ENCODE measurements at places on chromosomes 5 and 9.

- DNase-seq: no peak
Measured at GRCh38 chr5:133387621-133388020, 224.7 kb downstream of the FSTL4 start.

- DNase-seq: no peak
Measured at GRCh38 chr9:78788101-78788500, 491.2 kb downstream of the PSAT1 start.

GRCh38 chr5:153496835-153497234, 6.4 kb downstream of the GRIA1 start:
- no peak for DNase-seq

- no peak for DNase-seq
Measured at GRCh38 chr5:150606476-150606875, 34.0 kb upstream of the SYNPO start.

DNA sequence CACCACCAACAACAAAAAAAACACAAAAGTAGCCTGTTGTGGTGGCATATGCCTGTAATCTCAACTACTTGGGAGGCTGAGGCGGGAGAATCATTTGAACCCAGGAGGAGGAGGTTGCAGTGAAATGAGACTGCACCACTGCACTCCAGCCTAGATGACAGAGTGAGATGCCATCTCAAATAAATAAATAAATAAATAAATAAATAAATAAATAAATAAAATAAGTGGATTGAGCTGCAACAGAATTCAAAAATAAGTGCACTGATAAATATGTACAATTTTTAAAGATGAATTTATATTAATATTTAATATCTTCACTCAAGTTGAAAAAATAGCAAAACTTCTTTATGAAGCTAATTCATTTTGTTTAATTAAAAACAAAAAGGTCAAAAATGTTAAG, 259.6 kb downstream of the IRX2 start:
- DNase-seq: no peak

GRCh38 chr9:38251036-38251860, 141.3 kb upstream of the ALDH1B1 start:
- DNase-seq: peak; percentile 24

- no peak for DNase-seq
Measured at GRCh38 chr9:88927510-88927909, 63.8 kb upstream of the S1PR3 start.

GRCh38 chr9:31590091-31590490, 794.4 kb upstream of the ACO1 start:
- DNase-seq: peak; percentile 33

DNA sequence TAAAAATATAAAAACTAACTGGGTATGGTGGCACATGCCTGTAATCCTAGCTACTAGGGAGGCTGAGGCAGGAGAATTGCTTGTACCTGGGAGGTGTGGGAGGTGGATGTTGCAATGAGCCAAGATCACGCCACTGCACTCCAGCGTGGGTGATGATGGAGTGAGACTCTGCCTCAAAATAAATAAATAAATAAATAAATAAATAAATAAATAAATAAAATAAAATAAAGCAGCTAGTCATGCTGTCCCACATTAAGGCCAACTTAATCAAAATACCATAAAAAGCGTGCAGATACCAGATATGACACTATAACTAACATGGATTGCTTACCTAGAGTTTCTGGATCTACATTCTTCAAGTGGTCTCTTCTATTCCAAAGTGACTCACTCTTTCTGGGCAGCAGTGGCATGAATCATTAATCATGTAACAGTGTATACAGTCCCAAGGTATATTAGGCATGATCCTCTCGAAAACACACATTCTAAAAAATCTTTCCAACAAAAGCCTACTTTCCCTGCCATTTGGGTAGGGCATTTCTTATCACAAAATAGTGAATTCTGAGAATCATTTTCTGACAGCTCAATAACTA, 187.1 kb downstream of the ELAVL2 start:
- no peak for DNase-seq

DNA sequence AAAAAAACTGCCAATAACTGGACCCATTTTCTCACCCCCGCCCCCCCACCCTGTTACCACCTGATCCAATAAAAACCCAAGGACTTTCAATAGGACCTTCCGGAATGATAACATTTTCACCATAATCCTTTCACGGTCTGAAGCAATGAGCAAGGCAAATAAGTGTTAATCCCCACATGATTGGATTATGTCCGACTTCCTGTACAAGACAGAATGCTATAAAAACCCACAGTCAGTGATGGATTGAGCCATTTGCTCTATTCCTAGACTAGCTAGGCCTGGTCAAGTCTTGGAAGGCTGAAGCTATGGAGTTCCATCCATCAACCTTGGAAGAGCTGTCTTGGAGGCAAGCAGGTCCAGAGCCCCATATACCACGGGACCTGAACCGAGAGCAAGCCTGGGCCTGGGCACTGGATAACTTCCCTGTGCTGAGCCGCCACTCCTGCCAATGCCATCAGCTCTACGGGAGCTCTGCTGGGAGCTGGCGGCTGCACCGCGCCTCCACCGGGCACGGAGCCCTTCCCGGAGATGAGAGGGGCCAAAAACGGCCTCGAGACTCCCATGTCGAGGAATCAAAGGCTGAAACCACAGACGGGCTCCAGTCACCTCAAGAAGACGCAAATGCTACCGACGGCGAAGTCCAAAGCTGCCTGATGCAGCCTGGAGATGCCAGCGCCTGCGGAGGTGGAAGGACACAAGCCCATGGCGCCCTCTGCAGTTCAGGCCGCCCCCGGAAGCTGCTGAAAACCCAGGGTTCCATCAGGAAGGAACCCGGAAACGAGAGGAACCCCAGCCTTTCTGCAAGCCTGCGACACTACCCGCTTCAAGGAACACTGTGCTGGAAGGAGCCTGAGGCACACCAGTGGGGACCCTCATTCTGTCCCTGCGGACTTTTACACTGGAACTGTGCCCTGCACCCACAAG, 69.2 kb downstream of the ANXA2R start:
- DNase-seq: no peak

DNA sequence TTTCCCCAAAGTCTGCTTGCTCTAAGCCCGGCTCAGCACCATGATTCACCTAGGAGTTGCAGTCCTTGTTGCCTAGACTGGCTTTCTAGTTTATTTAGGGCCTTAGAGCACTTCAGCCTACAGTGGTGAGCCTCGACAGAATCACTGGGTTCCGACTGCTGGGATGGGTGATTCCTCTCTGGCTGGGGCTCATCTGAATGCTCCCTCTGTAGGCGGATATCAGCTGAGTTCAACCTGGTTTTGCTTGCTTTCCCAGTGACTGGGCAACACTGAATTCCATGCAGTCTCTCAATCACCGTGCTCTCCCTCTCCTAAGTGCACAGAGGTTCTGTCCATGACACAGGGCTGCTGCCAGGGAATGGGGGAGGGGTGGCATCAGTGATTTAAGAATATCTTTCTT, 54.1 kb downstream of the OSMR start:
- DNase-seq: no peak

DNA sequence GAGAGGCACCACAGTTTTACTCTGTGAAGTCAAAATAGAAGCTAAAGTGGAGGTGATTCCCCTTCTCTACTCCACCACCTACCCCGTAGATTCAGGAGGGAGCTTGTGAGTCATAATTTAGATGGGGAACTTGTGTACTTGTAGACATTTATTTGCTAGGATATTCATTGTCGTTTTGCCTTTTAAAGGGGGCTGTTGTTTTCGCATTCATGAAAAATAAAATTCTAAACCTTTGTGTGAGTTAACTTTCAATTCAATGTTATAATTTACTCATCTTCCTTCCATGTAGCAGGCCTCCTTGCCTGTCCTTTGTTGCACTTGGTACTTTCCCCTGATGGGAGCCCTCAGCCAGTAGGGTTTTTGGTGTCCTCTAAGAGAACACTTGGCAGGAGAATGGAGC, 22.0 kb downstream of the SECISBP2 start:
- DNase-seq: no peak

- DNase-seq: no peak
Measured at GRCh38 chr9:137023157-137023556, 4.9 kb downstream of the ABCA2 start.

- no peak for DNase-seq
Measured at GRCh38 chr5:175847503-175847902, 23.9 kb upstream of the CPLX2 start.

DNA sequence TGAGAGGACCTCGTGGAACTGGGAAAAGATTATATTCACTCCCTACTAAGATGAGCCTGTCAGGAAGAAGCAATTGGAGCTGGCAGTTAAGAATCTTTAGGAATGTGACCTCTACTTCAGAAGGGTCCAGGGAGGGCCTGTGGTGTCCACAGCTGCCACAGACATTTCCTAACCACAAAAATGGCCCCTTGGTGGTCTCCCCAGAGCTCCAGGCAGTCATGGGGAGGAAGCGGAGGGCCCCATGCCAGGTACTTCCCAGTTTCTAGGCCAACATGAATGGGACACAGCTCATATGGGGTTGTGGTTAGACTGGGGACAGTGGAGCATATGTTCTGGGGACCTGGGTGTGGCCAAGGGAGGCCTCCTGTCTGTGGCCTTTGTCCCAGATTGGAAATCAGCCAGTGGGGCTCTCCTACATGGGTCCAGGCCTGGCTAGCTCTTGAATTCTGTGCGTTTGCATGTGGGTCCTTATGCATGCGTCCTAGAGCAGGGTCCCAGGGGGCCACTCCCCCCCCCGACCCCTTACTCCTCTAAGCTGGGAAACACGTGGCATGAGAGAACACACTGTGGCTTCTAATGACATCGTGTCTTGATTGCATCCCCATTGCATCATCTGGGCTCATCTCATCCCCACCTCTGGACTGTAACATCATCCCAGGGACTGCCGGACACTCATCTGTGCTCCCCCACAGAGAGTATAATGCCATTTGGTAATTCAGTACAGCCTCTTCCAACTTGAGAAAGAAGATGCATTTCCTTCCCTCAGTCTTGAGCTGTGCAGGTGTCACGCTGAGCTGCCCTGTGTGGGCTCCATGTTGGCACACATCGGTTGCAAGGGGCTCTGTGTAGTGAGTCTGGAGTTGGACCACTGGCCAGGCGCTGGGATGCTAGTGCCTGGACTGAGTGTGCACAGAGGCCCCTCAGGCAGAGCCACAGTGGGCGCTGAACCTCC, 31.3 kb downstream of the IRF1 start:
- no peak for DNase-seq

- DNase-seq: no peak
Measured at GRCh38 chr5:89330140-89330539, 447.2 kb upstream of the MEF2C start.

GRCh38 chr9:80158554-80159170, 586.9 kb downstream of the TLE4 start:
- no peak for DNase-seq

- no peak for DNase-seq
Measured at GRCh38 chr5:174505621-174506020, 218.8 kb upstream of the MSX2 start.

DNA sequence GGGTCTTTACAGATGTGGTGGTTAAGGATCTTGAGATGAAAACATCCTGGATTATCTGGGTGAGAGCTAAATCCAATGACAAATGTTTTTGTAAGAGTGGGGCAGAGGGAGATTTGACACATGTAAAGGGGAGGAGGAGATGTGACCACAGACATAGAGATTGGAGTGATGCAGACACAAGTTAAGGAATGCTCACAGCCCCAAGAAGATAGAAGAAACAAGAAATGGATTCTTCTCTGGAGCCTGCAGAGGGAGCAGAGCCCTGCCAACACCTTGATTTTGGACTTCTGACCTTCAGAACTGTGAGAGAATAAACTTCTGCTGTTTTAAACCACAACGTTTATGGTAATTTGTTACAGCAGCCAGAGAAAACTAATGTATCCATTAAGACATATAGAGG, 21.7 kb downstream of the ITGA2 start:
- no peak for DNase-seq

- no peak for DNase-seq
Measured at GRCh38 chr5:11564706-11565105, 339.5 kb downstream of the CTNND2 start.

- DNase-seq: no peak
Measured at GRCh38 chr9:112541685-112542084, 55.1 kb downstream of the KIAA1958 start.

DNA sequence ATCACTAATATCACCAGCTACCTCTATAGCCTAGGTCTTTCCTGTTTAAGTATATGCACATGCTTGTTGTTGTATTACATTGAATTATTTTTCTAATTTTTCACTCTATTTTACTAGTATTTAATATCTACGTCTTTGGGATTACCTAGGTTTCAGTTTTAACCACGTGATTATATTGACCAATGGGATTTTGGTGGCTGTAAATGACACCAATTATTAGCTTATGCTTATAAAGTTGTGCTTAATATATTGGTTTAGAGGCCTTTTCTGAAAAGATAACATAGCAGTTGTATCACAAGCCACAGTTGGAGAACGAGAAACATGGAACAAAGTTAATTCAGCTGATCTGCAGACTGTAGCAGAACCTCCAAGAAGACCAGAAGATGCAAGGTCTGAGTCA, 104.8 kb upstream of the PRDM9 start:
- no peak for DNase-seq

- no peak for DNase-seq
Measured at GRCh38 chr9:93304574-93305496, 120.9 kb downstream of the WNK2 start.

- no peak for DNase-seq
Measured at GRCh38 chr5:11214864-11215644, 454.0 kb upstream of the DAP start.

GRCh38 chr5:59564895-59565294, 328.6 kb downstream of the PDE4D start:
- no peak for DNase-seq

DNA sequence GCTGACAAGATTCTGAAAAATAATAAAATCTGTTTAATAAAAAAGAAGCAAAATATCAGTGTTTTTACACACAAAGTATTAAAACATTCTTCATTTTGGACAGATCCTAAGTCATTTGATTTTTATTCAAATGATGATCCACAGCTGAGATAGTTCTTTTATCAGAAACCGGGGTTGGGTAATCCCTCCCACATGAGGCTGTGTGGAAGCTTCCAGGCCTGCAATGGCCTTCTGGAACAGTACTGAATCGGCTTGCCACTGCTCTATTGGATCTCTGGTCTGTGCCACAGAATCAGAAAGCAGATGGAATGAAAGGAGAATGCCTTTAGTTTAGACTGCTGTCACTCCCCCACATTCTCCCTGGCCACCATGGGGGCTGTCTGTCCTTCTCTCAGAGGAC, 6.1 kb upstream of the C5orf58 start:
- no peak for DNase-seq

GRCh38 chr9:125797930-125798329, 50.8 kb downstream of the PBX3 start:
- DNase-seq: no peak

DNA sequence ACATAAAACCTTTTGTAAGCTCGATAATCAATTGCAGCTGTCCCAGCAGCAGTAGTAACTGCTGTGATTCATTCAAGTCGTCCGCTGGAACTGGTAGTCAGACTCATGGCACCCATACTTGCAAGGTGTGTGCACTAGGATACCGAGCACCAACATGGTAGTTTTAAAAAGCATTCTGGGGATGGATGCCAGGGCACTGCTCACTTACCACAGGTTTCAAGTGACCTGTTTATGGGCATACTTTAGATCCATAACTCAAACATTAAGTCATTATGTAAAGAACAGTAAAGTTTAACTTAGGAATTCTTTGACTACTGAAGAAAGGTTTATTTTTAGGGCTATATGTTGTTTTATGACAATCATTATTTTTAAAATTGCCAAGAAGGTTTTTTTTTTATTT, 2277.6 kb downstream of the MAT2B start:
- DNase-seq: no peak

GRCh38 chr5:55699041-55699688, 13.0 kb downstream of the SLC38A9 start:
- DNase-seq: no peak

GRCh38 chr5:143343042-143343441, 60.4 kb downstream of the NR3C1 start:
- no peak for DNase-seq

- DNase-seq: no peak
Measured at GRCh38 chr5:28788954-28789353, 1750.6 kb upstream of the CDH9 start.

All from NCI-H1092 treated with DMSO at 0.1 percent for 48 hours (cell line).